ENCODE measurements at places on chromosomes 7 and 10.

- no peak for DNase-seq
These were observed 137.2 kb upstream of the GPR22 start for GRCh38 chr7:107332488-107333269.

DNA sequence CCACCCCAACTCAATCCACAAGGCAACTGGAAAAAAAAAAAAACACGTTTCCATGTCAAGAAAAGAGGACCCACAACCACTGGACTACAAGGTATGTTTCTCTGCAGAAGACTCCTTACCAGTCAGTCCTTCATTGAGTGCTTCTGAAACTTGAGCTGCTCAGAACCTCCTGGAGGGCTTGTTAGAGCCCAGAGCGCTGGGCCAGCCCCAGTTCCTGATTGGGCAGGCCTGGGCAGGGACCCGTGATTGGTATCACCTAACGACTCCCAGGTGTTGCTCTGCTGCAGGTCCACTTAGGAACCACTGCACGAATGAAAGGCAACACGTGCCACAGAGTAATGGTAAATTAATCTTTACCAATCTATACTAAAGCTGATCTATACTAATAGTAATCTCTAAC is 473 bp upstream of the CCDC201 start:
- DNase-seq, result no peak

- no peak for DNase-seq
These were observed 139.6 kb downstream of the LYZL1 start for GRCh38 chr10:29428486-29428885.

- no peak for DNase-seq
These were observed 27.9 kb upstream of the PWWP2B start for GRCh38 chr10:132368881-132369635.

DNA sequence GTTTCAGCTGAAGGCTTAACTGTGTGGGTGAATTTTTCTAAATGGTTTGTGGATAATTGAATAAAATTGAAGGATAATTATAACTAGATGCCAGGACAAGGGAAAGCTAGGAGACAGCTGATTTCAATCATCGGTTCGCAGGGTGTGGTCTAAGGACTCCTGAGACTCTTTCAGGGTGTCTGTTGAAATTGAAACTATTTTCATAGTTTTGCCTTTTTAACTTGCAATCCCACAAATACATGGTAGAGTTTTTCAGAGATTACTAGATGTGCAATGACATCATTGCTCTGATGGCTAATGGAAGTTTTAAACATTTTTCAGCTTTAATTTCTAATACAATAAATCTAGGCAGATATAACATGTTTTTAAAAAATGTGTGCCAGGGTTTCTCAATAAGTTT is 18.5 kb downstream of the TRUB1 start:
- DNase-seq, result no peak

DNA sequence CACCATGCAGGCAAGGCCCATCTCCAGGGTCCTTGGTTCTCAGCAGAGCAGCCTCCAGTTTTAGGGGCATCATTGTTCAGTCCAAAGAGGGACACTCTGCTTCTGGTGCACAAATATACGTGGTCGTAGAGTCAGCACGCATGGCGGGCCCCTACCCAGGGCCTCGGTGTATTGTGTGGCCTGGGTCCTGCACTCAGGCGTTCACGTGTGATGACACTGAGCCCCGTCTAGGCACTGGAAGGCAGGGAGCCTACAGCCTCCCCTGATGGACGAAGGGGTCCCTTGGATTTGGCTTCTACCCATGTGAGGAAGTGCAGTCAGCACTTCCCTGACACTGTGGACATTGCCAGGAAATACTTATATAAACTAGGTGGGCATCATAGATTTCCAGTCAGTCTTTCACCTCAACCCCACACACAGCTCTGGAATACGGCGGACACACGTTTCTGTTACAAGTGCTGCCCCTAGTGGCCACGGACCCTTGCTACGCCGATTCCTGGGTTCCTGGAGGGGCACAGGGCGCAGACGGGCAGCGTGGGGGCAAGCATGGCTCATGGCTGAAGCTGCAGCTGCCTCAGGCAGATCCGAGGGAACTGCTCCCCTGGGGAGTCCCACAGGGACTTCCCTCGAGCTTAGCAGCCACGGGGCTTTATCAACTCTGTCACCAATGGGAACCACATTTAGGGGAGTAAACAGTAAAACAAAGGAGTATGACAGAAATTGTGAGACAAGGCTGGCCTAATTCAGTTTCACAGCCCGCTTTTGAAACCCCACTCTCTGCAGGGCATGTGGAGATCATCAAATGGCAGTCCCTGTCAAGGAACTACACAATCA is 25.4 kb downstream of the AIFM2 start:
- no peak for DNase-seq

DNA sequence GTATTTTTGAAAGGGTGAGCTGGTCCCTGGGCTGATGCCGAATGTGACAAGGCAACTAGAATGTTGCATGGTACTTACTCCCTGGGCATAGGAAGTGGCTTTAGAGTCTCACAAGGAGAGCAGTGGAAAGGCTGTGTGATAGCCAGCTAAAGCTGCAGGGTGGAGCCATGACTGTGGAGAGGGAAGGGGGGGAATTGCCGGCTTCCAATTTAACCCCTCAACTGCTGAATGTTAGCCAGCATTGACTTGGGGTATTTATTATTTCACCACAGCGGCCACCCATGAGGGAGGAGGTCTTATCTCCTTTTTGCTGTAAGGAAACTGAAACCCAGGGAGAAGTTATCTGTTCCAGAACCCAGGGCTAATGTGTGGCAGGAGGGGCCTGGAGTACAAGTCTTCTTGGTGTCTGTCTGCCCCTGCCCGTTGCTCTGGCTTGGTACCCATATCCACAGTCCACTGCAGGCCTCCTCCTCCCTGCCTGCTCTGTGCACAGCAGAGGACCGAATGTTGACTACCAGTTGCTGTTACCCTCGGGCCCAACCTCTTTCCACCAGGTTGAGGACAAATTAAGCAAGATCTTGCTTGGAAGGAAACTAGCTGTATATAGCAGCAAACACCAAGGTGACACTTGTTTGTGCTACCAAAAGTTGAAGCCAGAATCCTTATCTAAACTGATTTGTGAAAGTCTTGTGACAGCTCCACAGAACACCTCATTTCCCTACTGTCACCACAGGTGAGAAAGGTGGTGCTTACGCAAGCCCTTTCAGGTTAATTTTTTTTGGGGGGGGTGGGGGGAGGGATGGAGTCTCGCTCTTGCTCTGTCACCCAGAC is 37.6 kb downstream of the WBP1L start:
- DNase-seq, result no peak

DNA sequence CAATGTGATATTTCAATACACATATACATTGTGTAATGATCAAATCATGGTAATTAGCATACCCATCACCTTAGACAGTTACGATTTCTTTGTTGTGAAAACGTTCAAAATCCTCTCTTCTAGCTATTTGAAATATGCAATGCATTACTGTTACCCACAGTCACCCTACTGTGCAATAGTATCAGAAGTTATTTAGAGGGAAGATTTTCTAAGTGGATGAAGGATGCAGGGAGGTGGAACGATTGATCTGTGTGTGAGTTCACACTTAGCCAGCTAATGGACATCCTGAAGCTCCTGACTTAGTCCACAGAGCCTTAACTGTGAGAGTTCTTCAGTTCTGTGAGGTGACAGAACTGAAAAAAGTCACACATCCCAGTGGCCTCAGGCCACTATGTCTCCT is 97.2 kb upstream of the LAMB4 start:
- no peak for DNase-seq

GRCh38 chr10:86876748-86877147 is 80.7 kb downstream of the MMRN2 start:
- DNase-seq, result no peak

DNA sequence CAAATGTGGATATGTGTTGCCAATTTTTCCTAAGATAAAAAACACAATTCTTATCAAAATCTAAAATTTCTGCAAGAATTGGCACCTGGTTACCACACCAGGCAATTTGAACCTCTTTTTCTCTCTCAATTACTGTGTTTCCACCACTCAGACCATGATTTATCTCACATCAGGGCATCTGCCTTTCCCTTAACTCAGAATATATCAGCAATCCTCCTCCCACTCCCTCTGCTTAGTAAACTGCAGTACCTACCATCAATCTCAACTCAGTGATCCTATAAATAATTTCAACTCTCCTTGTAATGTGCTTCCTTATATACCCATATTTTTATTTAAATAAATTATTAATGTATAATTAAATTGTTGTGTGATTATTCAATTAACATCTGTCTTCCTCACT is 212.3 kb upstream of the PCDH15 start:
- no peak for DNase-seq

DNA sequence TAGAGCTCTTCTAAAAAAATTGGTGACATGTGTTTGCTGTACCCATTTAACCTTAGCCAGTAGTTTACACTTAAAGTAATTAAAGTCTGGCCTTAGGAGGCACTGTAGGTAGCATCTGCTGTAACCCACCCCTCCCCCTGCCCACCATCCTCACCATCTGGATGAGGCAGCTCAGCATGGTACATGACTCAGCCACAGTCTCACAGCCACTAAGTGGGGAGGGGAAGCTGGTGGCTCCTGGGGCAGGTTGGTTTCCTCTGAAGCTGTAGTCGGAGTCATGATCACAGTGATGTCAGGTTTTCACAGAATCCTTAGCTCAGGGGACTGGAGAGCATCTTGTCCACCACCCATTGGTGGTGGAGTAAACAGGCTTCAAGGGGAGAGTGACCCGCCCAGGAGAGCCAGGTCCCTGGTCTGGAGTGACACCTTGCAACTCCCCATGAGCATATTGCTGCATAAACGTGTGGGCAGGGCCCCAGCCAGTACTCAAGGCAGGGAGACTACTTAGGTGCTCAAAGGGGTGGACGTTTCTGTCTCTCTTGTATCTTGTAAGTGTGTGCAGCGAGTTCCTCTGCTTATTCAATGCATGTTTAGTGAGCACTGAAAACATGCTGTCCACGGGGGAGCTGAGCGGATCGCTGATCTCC is 125.9 kb downstream of the GRK5 start:
- DNase-seq, result no peak

GRCh38 chr7:96284835-96285234 is 37.1 kb downstream of the SLC25A13 start:
- no peak for DNase-seq

GRCh38 chr7:122975341-122975740 is 20.2 kb downstream of the TAS2R16 start:
- no peak for DNase-seq

GRCh38 chr10:129968853-129969183 is 4.7 kb upstream of the EBF3 start:
- no peak for DNase-seq

- DNase-seq, result no peak
These were observed 141.6 kb downstream of the THSD7A start for GRCh38 chr7:11690395-11690794.

DNA sequence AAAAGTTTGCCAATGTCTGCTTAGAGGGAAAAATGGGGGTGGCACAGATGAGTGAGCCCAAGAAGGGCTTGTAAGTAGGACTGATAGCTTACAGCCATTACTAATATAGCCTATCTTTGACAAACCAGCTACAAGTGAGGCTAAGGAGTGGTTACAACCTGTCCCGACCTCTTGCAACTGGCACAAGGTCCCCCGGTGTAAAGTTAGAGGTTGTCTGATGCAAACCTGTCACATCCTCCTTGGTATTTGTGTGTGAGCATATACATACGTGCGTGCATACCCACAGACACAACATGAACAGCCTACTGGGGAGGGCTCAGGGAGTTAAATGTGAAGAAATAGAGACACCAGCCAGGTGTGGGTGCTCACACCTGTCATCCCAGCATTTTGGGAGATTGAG is 14.6 kb downstream of the ADAP1 start:
- DNase-seq, result no peak

GRCh38 chr10:73206385-73206784 is 38.5 kb downstream of the FAM149B1 start:
- no peak for DNase-seq

DNA sequence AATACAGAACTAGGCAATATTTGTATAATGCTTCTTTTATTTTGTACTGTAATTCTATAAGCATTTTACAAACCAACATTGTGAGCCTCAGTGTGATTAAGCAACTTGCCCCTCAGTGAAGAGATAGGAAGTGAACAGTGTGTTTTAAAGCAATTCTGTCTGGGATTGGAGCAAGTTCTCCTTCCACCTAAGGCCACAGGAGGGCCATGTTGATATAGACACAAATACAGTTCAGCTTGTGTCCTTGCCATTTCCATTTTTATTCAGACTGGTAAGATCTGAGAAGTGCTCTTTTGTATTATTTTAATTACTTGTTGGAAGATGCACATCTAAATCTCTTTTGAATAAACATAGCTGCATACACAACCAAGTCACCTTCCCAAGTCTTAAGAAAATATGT is 416.3 kb upstream of the COBL start:
- no peak for DNase-seq

DNA sequence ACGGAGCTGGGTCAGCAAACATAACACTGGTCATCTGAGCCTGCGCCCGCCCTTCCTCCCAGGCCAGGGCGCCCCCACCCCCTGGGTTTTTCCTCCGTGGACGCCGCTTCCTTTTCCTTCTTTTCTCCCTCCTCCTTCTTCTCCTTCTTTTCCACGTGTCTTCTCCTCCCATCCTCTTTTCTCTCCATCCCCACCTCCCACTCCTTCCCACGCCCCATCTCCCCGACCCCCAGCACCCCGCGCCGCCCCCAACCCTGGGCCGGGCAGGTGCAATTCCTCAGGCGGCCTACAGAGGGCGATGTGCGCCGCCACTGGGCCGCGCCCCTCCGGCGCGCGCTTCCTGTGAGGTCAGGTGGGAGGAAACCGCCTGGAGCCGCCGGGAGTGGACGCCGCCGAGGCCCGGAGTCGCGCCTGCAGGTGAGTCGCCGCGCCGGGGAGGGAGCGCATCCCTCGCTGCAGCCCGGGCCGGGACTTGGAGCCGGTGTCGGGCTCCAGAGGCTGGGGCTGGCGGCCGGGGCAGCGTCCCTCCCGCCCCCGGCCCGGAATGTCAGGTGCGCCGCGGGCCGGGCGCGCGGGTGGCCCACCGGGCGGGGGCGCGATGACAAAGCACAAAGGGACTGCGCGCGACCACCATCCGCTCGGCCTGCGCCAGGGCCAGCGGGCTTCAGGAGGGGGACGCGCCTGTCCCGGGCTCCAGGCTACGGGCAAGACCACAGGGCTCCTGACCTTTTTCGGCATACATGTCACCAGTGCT is at the start of gene FAM241B:
FAM241B (plus strand) TSS at position 351 of the 754 bp plus-strand sequence. CDS start 1,497 bp downstream, outside the sequence.
- peak; percentile 38 for DNase-seq

GRCh38 chr7:151822541-151823181 is 54.3 kb downstream of the PRKAG2 start:
- DNase-seq, result no peak

GRCh38 chr10:84549368-84550165 is 221.2 kb downstream of the CCSER2 start:
- DNase-seq, result no peak

- DNase-seq, result no peak
These were observed 100.2 kb downstream of the SVIL start for GRCh38 chr10:29534590-29534989.

GRCh38 chr7:12703881-12704280 is 16.4 kb downstream of the ARL4A start:
- no peak for DNase-seq

GRCh38 chr10:45404087-45404769 is 30.2 kb downstream of the ALOX5 start:
- no peak for DNase-seq

GRCh38 chr10:79942261-79943185 is 6.4 kb downstream of the SFTPD start:
- no peak for DNase-seq

All from NCI-H226 (cell line).